ENCODE measurements at places on chromosomes 4 and X. TPM values are rescaled to one million over a fixed set of nuclear protein-coding genes. Genes with fewer than 3 reads are reported as not detected.
A peak's percentile ranks its signal among the peaks of the same experiment; 100 is the strongest.

The PRDM8 gene
- total RNA-seq = 3.6 TPM

The RXFP1 gene
- not detected for total RNA-seq

GRCh38 chr4:55973650-55974049 lies 24.9 kb downstream of the CEP135 start:
- H3K27me3 ChIP-seq = no peaks in the 10 kb centered on the region
- H3K4me3 ChIP-seq = no peak overlapping the region
- no peak overlapping the region for H3K27ac ChIP-seq
- no peaks in the 10 kb centered on the region for H3K4me1 ChIP-seq
- H3K36me3 ChIP-seq = peaks cover 30% of the 10 kb centered on the region
- no peak for DNase-seq

DNA sequence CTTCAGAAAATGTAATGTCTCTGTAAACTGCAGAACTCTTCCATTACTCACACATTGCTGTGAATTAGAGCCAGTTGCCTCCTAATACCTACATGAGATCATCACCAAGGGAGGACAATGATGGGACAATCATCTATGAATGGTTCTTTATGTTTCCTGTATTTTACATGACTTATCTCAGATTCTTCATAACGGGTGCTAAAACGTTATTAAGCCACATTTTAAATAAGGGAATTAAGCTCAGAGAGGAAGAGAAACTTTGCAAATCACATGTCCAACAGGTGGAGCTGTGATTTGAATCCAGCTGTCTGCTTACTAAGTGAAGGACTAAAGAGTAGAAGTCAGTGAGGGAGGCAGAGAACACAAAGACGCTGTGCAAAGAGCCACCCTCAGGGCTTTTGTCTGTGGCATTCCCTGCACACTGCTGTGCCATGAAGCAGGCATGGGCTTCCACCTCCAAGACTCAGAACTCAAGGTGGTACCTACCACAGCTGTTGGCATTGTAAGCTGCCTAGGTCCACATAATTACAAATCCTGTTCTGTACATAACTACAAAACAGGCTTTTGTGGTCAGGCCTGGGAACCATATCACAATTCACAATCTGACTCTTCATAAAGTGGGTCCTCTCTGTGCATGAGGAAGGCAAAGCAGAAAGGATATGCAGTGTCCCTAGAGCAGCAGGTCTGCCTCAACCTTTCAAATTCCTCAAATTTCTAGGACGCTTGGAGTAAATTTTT lies 12.8 kb downstream of the TBC1D9 start:
- no peaks in the 10 kb centered on the region for H3K36me3 ChIP-seq
- no peak overlapping the region for H3K27ac ChIP-seq
- no peak overlapping the region for H3K4me3 ChIP-seq
- H3K4me1 ChIP-seq = peaks cover 4% of the 10 kb centered on the region
- peak; percentile 48 for DNase-seq

The HMGB3 gene
- total RNA-seq = 32.8 TPM

- H3K27me3 ChIP-seq = no peaks in the 10 kb centered on the region
- no peak overlapping the region for H3K27ac ChIP-seq
- H3K36me3 ChIP-seq = no peaks in the 10 kb centered on the region
- no peak overlapping the region for H3K4me3 ChIP-seq
- DNase-seq = no peak
These were observed 94.4 kb downstream of the HHIP start for GRCh38 chr4:144740316-144740715.

The NXF2B gene
- not detected for total RNA-seq

DNA sequence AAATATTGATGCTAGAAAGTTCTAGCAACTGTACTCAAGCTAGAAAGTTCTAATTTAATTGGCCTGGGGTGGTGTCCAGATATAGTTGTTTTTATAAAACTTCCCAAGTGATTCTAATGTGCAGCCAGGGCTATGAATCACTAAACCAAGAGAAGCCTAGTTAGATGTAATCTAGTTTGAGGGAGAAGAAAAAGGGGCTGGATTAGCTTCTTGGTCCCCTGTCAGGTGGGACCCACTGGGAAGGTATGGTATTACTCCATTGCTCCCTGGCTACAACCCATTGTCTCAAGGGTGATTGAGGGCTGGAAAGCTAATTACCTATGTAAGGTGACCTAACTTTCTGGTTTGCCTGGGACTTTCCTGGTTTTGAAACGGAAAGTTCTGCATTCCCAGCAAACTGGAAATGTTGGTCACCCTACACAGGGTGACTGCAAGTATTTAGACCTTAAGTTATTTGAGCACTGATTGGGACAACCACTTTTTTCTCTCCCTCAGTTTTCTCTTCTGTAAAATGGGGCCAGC lies 23.9 kb upstream of the MSN start:
- no peaks in the 10 kb centered on the region for H3K27me3 ChIP-seq
- H3K36me3 ChIP-seq = no peaks in the 10 kb centered on the region
- H3K27ac ChIP-seq = no peak overlapping the region
- DNase-seq = no peak

DNA sequence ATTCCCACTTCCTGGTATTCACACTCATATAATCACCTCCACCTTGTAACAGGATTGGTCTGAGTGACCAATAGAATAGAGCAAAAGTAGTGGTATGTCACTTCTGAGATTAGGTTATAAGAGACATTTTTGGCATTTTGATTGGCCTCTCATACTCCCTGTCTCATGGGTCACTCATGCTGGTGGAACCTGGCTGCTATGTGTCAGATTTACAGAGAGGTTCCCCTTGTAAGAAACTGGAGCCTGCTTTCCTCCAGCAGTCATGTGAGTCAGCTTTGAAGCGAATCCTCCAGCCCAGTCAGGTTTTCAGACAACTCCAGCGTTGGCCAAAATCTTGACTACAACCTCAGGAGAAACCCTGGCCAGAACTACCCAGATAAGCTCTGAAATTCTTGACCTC lies 2.6 kb upstream of the OTUD4 start:
- H3K27ac ChIP-seq = no peak overlapping the region
- H3K27me3 ChIP-seq = peaks cover 18% of the 10 kb centered on the region
- H3K4me1 ChIP-seq = peaks cover 12% of the 10 kb centered on the region
- no peak overlapping the region for H3K4me3 ChIP-seq
- no peak for DNase-seq

DNA sequence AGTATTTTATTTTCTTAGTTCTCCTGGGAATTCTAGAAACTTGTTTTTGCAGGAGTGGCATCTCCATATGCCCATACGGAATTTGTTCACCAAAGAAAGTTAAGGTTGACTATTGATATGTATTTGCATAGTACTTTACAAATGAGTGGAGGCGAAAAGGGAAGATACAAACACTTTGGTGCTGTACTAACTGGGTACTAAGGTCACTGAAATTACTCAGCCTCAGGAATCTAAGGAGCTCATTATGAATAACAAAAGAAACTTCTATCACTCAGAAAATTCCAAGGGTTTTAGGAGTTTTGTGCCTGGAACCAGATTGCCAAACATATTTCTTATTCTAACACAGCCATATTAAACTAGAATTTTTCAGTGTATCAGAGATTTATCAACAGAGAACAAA lies 27.4 kb upstream of the TMPRSS11B start:
- no peak overlapping the region for H3K27ac ChIP-seq
- peaks cover 15% of the 10 kb centered on the region for H3K27me3 ChIP-seq
- no peak for DNase-seq
- H3K4me1 ChIP-seq = peaks cover 10% of the 10 kb centered on the region
- H3K4me3 ChIP-seq = no peak overlapping the region

DNA sequence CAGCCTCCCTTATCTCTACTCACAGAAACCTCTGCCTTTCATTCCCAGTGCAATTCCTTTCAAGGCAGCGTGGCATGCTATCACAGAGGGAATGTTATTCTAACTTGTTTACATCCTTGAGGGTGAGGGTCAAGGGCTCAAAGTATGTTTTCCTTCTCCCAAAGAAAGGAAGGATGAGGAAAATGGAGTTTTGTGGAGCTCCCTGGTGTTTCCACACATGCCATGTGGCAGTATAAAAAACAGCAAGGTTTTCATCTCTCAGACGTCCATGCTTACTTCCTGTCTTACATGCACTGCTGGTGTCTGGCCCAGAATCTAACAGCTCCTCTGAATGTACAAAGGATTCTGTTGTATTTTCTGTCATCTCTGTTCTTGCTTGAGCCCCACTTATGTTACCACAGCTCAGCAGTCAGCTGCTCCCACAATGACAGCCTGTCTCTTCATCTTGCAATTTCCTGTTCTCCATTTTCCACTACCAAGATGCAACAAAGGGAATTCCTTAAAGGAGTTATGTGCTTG lies 128.0 kb downstream of the SNCA start:
- peaks cover under 1% of the 10 kb centered on the region for H3K27me3 ChIP-seq
- DNase-seq = no peak
- no peaks in the 10 kb centered on the region for H3K4me1 ChIP-seq

All from activated CD4-positive, alpha-beta T cell treated with anti-CD3 and anti-CD28 coated beads, Interleukin-2, amount 10 ng/mL, durations not matched to agents 24 days and 14 days (primary cell).